ENCODE measurements at places on chromosomes 1 and 21.

- no peak for DNase-seq
Measured at GRCh38 chr1:92536980-92537884, 50.5 kb upstream of the GFI1 start.

- DNase-seq: no peak
Measured at GRCh38 chr1:223153177-223154119, 10.4 kb upstream of the TLR5 start.

GRCh38 chr1:236063919-236064673, 794 bp downstream of the NID1 start:
- no peak for DNase-seq

DNA sequence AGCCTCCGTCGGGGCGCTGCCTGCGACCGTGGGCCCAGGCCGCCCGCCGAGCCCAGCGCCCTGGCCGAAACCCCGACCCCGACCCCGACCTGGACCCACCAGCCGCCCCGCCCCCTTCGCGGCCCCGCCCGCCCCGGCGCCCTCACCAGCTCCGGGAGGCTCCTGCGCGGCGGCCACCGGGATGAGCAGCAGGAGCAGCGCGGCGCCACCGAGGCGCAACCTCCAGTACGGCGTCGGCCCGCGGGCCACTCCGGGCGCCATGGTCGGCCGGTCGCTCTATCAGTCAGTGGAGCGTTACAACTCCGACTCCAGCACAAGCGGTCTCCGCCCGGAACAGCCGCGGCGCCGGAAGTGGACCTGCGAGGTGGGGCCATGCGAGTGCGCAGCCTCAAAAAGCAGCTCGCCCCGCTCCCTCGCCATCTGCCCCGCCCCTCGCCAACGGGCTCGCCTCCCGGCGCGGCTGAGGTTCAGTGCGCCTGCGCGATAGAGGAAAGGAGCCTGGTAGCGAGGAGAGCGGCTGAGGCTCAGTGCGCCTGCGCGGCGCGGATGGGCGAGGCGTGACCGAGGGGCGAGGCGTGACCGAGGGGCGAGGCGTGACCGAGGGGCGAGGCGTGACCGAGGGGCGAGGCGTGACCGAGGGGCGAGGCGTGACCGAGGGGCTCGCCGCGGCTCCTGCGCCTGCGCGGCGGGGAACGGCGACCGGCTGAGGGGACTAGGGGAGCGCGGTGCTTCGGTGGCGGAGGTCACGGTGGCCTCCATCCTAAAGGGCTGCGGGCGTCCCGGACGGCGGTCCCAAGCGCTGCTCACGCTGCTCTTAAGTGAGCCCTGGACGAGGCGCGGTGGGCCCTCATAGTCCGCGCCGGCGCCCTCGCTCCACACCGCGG, at the start of gene PTTG1IP:
TSS of gene PTTG1IP (minus strand) at position 335 of the 884 bp plus-strand sequence. CDS start at position 261, 74 bp downstream.
- peak; percentile 96 for DNase-seq

- DNase-seq: no peak
Measured at GRCh38 chr1:247493106-247493505, 35.2 kb upstream of the OR2B11 start.

DNA sequence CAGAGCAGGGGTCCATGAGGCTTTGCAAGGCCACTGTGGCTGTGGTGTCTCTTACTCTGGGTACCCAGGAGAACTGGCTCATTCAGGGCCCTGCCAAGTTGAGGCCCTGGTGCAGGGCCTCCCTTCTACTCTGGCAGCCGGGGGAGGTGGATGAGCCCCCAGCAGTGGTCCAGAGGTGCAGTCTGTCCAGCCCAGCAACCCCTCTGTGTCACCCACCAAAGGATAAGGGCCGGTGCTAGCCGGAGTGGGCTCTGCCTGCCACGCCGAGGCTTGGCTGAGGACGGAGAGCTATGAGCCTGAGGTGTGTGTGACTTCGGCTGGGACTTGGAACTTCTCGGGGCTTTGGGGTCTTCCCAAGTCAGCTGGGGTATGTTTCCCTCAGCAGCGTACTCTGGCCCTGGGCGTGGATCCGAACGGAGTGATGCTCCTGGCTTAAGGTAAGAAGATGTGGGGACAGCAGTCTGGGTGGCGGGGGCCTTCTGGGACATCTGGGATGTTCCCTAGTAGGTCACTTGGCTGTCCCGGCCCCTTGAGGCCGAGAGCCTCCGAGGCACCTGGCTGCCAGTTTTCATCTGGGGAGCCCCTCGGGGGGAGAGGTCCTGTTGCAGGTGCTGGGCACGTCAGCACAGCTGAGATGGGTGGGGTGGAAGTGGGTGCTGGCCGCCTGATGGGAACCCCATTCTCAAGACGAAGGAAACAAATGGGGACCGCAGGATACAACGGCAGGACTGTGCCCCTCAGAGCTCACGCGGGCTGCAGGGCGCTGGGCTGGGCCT, 25.9 kb downstream of the RUNX3 start:
- no peak for DNase-seq

DNA sequence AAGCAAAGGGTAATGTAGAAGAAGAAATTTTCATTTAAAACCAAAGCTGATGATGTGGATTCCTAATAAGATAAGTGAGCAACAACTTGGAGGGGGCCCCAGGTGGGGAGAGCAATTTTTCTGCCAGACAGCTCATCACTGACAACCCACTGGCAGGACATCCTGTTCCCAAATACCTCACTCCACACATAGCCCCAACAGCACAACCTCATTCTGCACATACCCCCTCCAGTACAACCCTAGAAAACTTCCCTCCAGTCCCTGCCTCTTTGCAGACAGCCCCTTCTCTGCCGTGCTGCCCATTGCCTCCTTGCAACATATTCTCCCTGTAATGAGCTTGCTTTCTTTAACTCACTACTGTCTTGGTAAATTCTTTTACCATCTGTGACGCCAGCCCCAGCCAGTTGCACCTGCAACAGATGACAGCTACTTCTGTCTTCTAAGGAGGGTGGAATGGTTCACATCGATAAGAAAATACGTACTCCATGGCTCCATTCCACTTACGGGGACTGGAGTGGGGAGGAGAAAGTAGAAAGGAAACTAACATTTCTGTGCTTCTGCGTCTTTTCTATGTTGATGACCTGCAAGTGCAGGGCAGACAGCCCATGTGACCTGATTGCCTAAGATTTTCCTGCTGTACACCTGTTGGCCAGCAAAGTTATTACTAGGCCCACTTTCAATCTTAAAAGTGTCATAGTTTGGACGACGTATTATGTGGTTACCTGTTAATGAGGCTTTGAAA, 14.7 kb downstream of the RHEX start:
- no peak for DNase-seq

DNA sequence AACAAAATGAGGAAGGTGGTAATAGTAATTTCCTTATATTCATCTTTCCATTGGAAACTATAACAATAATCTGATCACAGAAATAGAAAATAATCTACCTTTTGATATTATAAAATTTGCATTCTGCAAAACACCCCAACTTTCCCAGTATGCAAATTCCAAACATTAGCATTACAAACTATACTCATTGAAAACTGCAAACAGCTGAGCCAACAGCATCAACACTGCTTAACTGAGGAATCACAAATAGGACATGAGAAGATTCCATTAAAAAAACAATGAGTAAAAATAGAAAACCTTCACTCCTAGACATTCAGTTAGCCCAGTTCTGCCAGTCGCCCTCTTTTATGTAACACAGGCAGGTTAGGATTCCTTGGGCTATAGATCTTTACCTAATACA, 18.1 kb downstream of the ZNF281 start:
- DNase-seq: no peak

DNA sequence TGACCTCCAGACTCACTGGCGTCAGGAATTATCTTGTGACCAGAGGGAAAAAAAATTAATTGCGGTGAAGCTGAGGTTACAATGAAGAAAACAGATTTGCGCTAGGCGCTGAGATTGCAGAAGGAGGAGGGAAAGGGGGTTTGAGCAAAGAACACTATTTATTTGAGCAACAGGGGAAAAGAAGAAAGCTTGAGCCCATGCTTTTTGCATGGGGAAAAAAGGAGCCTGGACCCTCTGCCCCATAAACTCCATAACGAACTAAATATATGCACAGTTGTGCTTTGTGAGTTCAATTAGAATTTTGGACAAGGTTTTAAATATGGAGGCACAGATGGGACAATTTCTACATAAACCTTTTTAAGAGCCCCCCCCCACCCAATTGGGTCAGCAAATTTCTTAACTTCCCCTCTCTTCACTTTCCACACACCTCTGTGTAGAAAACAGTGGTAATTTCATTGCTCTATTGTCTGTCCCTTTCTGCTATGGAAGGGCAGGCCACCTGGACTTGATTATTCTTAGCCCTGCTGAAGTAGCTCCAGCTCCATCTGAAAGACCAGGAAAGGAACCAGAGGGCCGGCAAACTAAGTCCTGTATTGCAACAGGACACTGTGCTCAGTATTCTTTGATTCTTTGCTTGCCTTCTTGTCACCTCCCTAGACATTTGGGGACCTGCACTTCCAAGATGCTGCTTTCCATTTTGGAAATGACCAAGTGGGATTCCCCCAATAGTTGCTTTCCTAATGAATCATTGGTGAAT, 862 bp upstream of the ID3 start:
- no peak for DNase-seq

GRCh38 chr1:183281039-183281438, 95.0 kb downstream of the LAMC2 start:
- no peak for DNase-seq

DNA sequence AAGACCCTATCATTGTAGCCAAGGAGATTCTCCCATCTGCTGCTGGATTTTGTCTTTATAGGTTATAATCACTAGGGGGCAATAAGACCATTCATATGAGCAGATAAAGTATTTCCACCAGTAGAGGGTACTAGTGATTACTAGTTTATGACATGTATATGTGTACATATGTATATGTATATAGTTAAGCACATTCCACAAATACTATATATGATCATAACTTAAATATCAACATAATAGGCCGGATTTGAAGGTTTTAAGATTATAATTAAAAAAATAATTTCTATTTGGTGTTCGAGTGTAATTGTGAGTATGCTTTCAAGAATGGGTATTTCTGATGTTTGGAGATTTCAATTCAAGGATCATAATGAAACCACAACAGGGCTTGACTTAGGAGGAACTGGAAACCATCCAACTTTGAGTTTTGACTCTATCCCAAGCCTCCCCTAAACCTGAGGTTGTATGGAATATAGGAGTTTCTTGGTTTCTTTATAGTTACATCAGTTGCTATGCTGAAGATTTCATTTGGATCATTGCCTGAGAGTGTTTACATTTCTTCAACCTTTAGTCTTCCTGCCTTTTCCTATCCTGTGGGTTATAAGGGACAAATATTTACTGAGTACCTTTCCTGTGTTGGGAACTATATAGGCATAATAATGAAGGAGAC, 16.9 kb downstream of the TCEANC2 start:
- peak; percentile 21 for DNase-seq

DNA sequence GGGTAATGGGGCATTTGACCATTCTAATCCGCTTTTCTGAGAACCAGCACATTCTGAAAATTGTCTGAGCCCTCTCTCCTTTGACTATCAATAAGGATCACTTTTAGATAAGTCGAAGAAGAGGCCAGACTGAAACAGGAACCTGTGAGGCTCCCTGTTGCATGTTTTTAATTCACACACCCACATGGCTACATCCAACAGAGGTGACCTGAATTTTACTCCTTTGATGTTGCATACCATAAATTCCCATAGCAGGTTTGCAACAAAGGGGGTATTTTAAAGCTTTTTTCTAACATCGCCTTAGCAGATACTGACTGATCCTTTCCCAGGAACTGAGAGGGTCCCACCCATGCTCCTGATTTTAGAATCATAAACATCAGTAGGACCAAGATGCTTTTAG, 450.8 kb downstream of the USP25 start:
- no peak for DNase-seq

DNA sequence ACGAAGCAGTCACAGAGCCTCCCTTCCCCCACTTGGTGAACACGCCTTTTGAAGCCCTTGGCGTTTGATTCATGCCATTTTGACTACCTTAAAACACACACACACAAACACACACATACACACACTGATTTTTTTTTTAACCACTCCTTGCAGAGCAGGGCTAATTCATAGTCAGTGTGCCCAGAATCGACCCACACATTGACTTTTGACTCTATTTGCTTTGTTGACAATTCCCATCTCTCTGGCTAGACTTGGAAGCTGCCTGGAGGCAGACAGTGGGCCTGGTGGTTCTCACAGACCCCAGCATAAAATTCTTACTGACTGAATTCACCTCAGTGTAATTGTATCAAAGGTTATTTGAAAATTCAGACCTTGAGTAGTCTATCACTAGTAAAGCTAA, 30.3 kb downstream of the CAPN8 start:
- no peak for DNase-seq

DNA sequence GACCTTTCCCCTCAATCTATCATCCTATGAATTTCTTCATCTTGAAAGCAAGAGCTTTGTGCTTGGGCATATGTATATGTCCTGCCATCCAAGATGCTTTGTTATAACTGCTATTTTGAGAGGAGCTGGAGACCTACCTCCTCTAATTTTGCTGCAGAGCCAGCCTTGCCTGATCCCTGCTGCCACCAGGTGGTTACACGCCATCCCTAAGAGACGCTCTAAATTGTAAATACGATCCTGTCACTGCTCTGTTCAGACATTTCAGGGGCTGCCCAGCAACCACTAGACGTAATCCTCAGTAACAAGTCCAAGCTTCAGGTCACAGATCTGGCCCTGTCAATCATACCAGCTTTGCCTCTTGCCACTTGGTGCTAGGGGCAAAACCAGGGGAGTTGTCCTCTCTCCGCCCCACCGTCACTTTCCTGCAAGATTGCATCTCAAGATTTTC, 32.9 kb downstream of the GPA33 start:
- DNase-seq: no peak

- no peak for DNase-seq
Measured at GRCh38 chr1:117925981-117926380, 3.4 kb downstream of the GDAP2 start.

DNA sequence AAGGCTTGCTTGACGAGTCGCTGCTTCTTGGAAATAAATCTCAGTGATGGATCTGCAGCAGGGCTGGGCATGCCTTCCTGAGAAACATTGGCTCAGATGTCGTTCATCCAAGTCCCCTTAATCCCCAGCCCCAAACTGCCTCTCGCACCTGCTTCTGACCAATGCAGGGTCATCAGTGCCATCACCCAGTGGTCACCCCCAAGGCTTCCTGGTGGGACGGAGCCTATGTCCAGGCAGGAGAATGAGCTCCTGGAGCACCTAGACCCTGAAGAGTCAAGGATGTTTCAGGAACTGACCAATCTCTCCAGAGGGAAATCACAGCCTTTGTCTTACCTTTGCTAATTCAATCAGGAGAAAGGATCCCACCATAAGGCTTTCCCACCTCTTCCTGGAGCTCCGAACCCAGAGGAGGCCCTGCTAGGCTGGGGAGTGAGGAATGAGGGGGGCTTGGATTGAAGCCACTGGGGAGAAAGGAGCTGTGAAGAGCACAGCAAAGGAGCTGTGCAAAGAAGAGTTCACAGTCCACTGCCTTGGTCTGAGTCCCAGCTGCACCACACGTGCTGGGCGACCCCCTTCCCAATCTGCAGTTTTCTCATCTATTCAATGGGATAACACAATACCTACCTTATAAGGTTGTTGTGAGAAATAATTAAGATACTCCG, 416.1 kb downstream of the NPHP4 start:
- no peak for DNase-seq

- no peak for DNase-seq
Measured at GRCh38 chr1:8032366-8032910, 6.3 kb upstream of the ERRFI1 start.

DNA sequence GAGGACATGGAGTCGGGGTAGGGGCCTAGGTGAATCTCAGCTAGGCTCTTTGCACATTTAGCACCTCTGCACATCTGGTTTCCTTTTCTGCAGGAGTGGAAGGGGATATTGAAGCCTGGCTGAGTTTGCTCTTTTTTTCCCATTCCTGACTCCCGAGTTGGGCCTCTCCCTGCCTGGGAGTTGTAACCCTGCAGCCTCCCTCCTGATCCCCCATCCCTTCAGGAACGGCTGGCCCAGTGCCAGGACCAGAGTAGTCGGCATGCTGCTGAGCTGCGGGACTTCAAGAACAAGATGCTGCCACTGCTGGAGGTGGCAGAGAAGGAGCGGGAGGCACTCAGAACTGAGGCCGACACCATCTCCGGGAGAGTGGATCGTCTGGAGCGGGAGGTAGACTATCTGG, 836 bp downstream of the OLFML3 start:
- no peak for DNase-seq

All from smooth muscle cell of the brain vasculature (primary cell).